ENCODE measurements at places on chromosomes 7 and 10. TPM values are rescaled to one million over a fixed set of nuclear protein-coding genes. Genes with fewer than 3 reads are reported as not detected.

The MMP21 gene
- total RNA-seq: 0.12 TPM

The TRPV6 gene
- total RNA-seq: 50.9 TPM

The PRSS37 gene
- not detected for total RNA-seq

The TSPAN13 gene
- total RNA-seq: 50.4 TPM

The BMPER gene
- 0.52 TPM for total RNA-seq

The TLX1 gene
- not detected for total RNA-seq

The VGF gene
- total RNA-seq: 7.9 TPM

The TUBAL3 gene
- not detected for total RNA-seq

The GSTO2 gene
- 25.7 TPM for total RNA-seq

The STOX1 gene
- 1.6 TPM for total RNA-seq

The SPACDR gene
- total RNA-seq: not detected

The NKX6-2 gene
- total RNA-seq: 0.09 TPM

The SLC16A9 gene
- total RNA-seq: 1.2 TPM

The HOXA6 gene
- total RNA-seq: not detected

The STAM gene
- 12.0 TPM for total RNA-seq

The TEX47 gene
- not detected for total RNA-seq

The FFAR4 gene
- 0.43 TPM for total RNA-seq

The FAM25C gene
- total RNA-seq: not detected

The HYAL4 gene
- total RNA-seq: not detected

The ZP3 gene
- total RNA-seq: 4.1 TPM

The PDE6C gene
- not detected for total RNA-seq

The NEUROG3 gene
- 0.20 TPM for total RNA-seq

The PTPN20 gene
- total RNA-seq: 7.1 TPM

The LBX1 gene
- total RNA-seq: not detected

The ETV1 gene
- 2.1 TPM for total RNA-seq

The GRB10 gene
- total RNA-seq: 147 TPM

The LRRC4 gene
- 1.6 TPM for total RNA-seq

The SCIN gene
- 1.7 TPM for total RNA-seq

The NME8 gene
- total RNA-seq: not detected

The ADAM12 gene
- total RNA-seq: 0.55 TPM

The C10orf105 gene
- not detected for total RNA-seq

The DPYSL4 gene
- 0.57 TPM for total RNA-seq
